ENCODE measurements at places on chromosomes 12 and 14.
A peak's percentile ranks its signal among the peaks of the same experiment; 100 is the strongest.

- peak; percentile 21 for DNase-seq
These were observed 203.5 kb upstream of the GZMB start for GRCh38 chr14:24837280-24838046.

DNA sequence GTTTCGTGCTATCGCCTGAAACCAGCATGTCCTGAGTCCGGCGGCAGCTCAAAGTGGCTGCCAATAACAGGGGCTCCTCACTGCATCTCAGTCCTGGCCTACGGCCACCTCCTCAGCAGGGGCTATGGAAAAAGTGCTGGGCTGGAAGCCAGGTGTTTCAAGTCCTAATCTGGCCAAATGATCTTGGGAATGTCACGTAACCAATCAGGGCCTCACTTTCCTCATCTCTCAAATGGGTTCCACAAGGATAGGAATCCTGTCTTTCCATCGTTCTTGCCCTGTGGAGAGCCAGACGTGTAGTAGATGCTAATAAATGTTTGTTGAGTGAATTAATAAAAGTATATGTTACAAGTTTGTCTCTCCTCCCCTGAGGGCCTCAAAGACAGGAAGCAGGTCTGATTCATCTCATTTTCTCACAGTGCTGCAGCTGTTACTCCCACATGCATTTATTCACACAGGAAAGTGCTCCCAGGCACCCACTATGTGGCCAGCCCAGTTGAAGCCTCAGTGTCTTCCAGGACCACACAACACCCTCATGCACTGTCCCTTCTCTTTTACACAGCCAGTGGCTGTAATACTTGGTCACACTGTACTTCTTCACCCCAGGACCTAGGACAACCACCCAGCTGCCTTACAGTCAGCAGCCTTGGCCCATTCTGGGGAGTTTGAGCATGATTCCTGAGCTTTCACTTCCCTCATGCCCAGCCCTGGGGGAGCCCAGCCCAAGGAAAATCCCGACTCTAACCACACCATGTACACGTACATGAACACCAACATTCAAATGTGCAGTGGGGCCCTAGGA lies 5.0 kb downstream of the CMKLR1 start:
- DNase-seq: no peak

DNA sequence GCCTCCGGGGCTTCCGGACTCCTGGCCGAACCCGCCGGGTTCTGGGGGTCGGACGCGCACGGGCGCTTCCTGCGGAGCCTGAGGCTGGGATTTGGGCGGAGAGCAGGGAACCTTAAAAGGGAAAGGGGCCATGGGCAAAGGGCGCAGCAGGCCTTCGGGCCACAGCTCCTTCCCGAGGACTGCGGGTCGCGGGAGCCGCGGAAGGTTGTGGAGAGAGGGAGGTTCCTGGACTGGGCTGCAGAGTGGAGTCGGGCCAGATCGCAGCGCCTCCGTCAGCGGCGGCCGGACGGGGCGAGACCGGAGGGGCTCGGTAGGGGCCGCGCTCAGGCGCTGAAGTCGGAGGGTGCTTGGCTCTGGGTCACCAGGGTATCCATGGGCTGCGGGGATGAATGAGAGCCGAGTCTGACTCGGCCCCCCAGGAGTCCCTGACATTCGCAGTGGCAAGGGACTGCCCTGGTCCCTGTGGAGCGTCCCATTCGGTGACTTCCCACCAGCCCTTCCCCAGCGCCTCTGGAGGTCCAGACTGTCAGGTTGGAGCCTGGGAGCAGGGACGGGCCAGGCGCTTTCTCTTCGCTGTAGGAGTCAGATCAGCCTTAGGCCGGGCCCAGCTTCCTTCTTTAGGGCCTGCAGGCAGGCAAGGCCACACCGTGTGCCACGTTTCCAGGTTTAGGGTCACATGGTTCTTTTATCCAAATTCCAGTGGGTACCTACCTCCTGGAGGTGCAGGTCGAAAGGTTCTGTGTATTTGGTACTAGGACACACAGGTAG lies 938 bp upstream of the SLC25A29 start:
- no peak for DNase-seq

GRCh38 chr14:100443603-100444002 lies 120.5 kb downstream of the SLC25A47 start:
- DNase-seq: no peak

- no peak for DNase-seq
These were observed 2.8 kb upstream of the AAAS start for GRCh38 chr12:53324113-53324778.

GRCh38 chr14:37142835-37143401 lies 29.5 kb downstream of the SLC25A21 start:
- DNase-seq: no peak

GRCh38 chr12:96255077-96255476 lies 60.9 kb downstream of the ELK3 start:
- DNase-seq: peak; percentile 76

- no peak for DNase-seq
These were observed 75.7 kb downstream of the TSPAN9 start for GRCh38 chr12:3152892-3153291.

GRCh38 chr14:59308673-59309072 lies 120.2 kb downstream of the DAAM1 start:
- no peak for DNase-seq

DNA sequence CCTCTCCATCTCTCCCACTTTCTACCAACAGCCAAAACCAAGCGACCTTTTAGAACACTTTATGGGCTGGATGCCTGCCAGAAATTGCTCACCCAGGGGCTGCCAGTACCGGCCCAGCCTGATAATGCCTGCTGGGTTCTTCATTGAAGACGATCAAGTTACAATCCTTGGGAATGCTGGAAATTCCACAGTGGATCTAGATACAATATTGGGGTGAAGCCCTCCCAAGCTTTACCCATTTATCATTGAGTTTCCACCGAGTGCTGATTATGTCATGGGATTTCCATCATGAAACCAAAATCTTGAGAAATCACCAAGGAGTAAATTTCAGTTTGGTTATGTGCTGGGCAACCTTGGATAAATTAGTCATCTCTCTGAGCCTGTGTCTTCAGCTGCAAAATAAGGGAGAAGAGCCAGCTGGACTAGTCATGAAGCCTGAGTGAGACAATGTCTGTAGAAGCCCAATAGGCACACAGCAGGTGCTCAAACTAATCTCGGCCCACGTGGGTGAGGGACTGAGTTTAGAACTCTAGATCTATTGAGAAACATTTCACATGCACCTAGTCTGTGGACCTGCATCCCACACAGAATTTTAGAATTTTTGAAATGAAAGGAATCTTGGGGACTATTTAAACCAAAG lies 75.5 kb upstream of the CLMN start:
- peak; percentile 50 for DNase-seq

DNA sequence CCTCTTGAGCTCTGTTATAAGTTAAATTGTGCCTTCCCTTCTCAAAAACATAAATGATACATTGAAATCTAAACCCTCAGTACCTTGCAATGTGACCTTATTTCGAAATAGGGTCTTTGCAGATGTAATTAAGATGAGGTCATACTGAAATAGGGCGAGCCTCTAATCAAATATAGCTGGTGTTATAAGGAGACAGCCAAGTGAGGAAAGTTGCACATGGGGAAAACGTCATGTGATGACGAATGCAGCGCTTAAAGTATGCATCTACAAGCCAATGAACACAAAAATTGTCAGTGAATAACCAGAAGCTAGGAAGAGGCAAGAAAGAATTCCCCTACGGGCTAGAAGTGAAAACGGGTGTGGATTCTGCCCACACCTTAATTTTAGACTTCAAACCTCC lies 305.2 kb upstream of the FOXG1 start:
- no peak for DNase-seq

DNA sequence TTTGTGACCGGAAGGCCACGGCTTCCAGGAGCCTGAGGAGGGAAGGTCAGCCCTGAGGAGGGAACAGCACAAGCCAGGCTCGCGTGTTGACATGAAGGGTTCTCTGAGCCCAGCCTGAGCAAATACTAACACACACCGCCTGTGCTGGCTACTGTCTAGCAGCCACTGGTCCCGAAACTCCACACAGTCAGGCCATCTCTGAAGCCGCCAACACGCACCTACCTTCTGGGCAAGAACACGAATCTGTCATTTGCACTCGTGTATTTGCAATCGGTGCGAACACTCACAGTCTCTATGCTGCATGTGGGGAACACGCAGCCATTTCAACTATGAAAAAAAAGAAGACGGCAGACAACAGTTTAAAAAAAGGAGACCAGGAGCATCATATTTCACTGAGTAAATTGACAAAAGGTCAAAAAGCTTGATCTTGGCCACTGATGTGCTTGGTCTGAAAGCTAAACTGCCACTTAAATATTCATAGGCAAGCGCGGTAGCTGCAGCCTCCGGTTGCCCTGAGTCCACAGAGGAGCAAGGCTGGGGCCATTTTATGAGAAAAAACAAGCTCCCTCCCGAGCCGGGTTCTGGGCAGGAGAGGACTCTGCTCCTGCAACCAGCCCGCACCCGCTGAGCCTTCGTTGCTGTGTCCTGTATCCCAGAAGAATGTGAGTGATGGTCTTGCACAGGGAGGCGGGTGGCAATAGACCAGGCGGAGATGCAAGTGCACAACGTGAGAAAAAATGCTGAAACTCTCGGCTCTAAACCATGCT lies 57.8 kb downstream of the RIMBP2 start:
- no peak for DNase-seq

GRCh38 chr12:21972055-21972454 lies 30.8 kb upstream of the ABCC9 start:
- DNase-seq: no peak

DNA sequence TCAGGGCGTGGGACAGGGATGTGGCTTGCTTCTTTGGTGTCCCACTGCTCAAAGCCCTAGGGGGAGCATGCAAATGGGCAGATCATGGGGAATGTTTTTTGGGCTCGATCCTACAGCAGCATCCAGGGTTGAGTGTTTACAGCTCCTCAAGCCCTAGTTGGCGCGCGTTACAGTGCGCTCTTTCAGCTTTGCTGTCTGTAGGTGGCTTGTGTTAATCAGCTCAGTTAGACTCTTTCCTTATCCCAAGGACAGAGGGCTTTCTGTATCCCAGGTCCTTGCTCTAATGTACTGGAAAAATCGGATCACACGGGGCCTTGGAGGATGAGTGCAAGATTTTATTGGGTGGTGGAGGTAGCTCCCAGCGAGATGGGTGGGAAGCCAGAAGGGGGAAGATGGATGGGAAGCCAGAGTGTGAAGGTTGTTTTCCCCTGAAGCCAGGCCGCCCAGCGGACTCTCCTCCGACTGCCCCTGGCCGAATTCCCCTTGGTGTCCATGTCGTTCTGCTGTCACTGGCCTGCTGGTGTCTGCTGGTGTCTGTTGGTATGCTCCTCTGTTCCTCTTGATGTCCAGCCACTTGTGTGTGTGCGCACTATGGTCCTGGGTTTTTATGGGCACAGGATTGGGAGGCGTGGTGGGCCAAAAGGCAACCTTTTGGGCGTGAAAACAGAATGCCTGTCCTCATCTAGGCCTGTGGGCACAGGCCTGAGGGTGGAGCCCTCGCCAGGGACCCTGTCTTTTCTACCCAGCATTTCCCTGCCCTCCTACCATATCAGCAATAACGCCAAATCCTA lies 10.7 kb upstream of the TXNRD1 start:
- no peak for DNase-seq

- DNase-seq: peak; percentile 90
These were observed 113.0 kb upstream of the RAP1B start for GRCh38 chr12:68497702-68498101.

DNA sequence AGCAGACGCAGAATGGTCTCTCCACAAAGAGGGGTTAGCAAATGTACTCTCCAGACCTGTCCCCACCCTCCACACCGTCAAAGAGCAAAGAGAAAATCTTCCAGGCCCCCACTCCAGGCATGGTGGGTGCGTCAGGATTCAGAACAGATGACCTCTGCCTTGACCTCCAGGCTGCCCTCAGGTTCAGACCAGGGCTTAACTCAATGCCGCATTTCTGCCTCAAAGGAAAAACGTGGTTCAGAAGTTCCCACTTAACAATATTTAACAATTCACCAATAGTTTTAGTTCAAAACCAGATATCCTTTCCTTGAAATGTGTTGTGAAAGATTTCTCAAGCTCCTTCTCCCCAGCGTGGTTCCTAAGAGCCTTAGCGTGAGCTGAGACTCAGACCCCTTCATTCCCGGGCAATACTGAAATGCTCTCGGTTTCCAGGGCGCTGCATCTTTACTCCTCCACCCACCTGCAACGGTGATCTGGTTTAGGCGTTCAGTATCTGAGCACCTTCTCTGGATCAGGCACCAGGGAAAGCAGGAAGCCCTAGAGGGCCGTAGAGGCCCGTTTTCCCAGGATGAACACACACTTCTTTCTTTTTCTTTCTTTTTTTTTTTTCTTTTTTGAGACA lies 22.9 kb downstream of the HSP90AA1 start:
- no peak for DNase-seq

- no peak for DNase-seq
These were observed 260.2 kb downstream of the RERGL start for GRCh38 chr12:17829813-17830212.

GRCh38 chr14:104359969-104360442 lies 219.6 kb upstream of the C14orf180 start:
- DNase-seq: no peak

GRCh38 chr14:95741038-95741490 lies 27.1 kb upstream of the TCL1A start:
- no peak for DNase-seq

DNA sequence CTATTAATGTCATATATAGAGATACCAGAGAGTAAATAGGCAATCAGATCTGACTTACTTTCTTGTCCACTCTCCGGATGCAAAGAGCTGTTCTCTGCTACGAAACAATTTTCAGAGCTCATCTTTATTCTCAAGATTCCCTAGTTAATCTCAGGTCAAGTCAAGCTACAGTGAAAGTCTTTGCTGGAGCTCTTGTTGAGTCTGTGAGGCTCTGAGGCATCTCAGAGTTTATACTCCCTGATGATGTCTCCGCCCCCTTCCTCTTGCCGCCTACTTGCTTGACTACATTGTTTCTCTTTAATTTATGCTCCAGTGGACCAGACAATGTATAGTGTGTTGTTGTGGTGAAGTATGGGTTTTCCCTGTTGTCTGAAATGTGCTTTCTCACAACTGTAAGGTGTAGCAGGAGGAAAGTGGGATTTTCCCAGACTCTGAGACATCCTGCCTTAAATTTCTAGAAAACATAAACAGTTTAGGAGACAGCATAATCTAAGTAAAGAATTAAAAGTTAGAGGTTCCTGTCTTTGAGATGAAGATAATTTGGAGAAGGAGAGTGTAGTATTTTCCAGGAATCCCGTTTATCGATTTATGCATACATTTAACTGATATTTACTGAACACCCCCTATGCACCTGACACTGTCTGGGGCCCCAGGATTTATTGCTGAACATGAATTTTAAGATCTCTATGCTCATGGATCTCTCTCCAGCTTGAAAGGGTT lies at the start of gene CD69:
Gene CD69, minus strand, starts transcription at position 203 of the 720 bp plus-strand sequence. Its CDS starts 81 bp downstream, at position 122.
- no peak for DNase-seq
